Activated CD4-positive, alpha-beta T cell treated with anti-CD3 and anti-CD28 coated beads, Interleukin-2, amount 10 ng/mL, durations not matched to agents 7 days and 5 days (primary cell): ENCODE measurements at places on chromosomes 12 and 14.

DNA sequence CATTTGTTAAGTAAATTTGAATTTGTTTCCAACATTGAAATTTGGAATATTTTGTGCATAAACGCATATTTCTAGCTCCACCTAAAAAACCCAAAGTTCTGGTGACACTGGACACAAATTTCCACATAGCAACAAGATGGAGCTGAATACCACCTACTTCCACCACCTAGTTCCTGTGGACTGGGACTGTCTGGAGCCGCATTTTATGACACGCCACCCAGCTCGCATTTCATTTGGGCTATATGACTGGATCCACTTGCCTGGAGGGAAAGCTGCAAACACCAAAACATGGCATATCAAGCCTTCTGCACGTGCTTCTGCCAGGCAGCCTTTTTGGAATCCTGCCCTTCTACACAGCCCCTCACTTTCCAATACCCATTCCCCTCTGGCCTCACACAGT is 173.4 kb downstream of the KIF21A start:
- no peak for DNase-seq

DNA sequence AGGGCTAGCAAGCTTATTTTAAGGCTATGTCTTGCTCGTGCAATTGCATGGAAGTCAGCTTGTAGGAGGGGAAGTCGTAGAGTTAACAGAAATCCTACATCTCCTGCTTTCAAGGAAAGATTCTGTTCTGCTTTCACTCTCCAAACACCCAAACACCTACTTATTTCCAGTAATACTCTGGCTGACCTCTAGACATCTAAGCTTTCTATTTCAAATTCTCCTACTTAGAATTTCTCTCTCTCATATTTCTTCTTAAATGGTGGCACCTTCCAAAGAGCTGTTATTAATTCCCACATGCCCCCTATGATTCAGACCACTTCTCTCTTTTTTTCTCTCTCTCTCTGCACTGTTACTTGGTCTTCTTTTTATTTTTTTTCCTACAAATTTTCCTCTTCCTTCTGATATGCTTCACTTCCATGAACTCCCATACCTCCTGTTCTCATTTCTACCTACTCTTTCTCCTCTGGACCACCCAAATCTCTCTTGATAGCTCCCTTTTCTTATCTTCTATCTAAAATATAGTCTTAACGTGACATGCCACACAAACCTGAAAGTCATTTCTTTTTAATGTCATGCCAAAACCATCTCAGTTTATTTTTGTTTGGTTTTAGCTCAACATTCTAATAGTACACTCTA is 90.8 kb downstream of the RPS6KA5 start:
- no peak for DNase-seq

GRCh38 chr12:93502802-93503623 is 35.7 kb downstream of the MRPL42 start:
- peak; percentile 77 for DNase-seq

- DNase-seq = peak; percentile 47
Observed at GRCh38 chr12:46470036-46470627, 97.6 kb upstream of the SLC38A2 start.

- DNase-seq = no peak
Observed at GRCh38 chr12:68148261-68148951, 11.1 kb downstream of the IFNG start.

DNA sequence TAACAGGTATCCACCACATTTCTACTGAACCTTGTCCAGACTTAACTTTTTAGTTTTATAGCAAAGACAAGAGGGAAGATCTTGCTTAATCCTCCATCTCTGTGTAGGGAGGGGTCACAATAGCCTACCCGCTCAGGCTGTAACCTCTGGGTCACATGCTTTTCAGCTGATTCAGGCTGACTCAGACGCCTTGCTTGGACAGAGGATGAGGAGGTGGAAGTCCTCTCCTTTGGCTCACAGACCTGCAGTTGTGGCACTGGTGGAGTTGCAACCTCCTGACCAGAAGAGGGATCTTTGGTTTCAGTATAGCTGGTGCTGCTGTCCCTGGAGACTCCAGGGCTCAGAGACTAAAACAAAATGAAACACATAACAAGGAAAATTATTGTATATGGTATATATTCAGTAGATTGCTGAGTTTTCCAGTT is 16.2 kb downstream of the ACIN1 start:
- DNase-seq = no peak

DNA sequence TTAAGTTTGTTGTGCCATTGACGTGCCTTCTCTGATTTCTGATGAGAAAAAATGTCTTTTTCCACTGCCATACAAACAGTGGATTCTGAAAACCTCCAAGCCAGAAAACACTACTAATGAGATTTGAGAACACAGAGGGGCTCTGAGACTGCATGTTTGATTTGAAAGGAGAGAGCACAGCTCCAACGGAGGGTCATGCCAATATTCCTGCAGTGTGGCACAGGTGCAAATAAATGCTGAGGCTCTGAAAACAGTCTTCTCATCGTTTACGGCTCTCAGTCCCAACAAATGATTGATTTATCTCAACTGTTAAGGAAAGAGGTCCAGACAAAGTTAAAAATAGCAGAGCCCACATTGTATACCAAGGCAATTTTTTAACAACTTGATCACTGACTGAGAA is 128.7 kb downstream of the KCNH5 start:
- DNase-seq = no peak

DNA sequence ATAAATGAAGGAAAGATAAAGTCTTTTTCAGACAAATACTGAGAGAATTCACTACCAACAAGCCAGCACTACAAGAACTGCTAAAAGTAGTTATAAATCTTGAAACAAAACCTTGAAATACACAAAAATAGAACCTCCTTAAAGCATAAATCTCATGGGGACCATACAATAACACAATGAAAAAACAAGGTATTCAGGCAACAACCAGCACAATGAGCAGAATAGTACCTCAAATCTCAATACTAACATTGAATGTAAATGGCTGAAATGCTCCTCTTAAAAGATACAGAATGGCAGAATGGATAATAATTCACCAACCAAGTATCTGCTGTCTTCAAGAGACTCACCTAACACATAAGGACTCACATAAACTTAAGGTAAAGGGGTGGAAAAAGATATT is 7.7 kb upstream of the IQSEC3 start:
- DNase-seq = no peak

DNA sequence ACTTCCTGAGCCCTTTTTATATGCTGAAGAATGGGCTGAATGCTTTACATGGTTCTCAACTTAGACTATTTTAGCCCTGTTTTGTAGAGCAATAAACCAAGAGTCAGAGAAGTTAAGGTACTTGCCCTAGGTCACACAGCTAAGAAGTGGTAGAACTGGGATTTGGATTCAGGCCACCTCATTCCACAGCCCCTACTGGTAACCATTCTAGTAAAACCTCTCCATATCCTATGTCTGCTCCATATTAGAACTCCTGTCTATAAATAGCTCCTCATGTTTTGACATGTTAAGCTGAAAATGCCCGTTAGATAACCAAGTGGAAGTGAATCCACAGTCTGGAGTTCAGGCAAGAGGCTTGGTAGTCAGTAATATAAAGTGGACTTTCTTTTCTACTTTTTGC is 111.6 kb downstream of the HECTD4 start:
- DNase-seq = no peak

DNA sequence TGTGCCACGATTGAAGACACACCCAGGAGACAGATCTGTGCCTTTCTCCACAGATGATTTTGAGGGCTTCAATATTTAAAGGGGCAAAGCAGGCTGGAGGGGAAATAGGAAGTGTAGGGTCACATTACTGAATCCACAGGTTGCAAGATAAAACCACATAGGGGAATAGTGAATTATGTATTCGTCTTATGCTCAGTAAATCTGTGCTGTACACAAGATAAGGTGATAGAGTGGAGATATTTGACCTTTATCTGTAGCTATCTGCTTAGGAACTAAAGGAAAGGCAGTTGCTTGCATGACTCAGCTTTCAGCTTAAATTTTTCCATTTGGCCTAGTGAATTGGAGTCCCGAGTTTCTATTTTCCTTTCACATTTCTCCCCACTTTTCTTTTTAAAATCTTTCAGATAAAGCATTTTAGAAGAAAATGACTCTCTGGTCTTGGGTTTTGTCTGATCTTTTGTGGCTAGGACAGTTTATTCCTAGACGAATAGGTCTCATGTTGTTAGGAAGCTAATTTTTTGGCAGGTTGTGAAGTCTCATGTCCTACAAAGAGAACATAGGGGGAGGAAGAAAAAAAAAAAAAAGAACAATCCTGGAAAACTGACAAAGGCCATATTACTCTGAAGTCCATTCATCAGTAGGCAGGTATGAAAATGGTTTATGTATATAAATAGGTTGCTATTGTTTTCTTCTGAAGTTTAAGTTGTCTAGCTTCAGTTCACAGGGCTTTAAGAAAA is 55.4 kb downstream of the FBXO33 start:
- DNase-seq = no peak

- DNase-seq = no peak
Observed at GRCh38 chr14:83425138-83425537, 1891.5 kb upstream of the SEL1L start.

DNA sequence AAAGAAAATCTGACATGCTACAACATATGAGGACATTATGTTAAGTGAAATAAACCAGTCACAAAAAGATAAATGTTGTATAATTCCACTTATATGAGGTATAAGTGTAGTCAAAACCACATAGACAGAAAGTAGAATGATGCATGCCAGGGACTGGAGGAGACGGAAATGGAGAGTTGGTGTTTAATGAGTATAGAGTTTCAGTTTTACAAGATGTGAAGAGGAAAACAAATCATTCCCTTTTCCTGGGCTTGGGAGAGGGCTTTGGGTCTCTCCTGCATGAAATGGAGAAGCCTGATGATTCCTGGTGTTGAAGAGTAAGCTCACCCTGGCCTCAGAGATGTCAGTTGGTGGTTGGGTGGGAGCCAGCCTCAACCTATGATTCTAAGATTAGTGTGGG is 158.4 kb upstream of the PLXNC1 start:
- no peak for DNase-seq

- DNase-seq = peak; percentile 64
Observed at GRCh38 chr14:105857220-105857825, 330.9 kb downstream of the TMEM121 start.

GRCh38 chr12:117508468-117508867 is 147.0 kb upstream of the NOS1 start:
- DNase-seq = no peak

DNA sequence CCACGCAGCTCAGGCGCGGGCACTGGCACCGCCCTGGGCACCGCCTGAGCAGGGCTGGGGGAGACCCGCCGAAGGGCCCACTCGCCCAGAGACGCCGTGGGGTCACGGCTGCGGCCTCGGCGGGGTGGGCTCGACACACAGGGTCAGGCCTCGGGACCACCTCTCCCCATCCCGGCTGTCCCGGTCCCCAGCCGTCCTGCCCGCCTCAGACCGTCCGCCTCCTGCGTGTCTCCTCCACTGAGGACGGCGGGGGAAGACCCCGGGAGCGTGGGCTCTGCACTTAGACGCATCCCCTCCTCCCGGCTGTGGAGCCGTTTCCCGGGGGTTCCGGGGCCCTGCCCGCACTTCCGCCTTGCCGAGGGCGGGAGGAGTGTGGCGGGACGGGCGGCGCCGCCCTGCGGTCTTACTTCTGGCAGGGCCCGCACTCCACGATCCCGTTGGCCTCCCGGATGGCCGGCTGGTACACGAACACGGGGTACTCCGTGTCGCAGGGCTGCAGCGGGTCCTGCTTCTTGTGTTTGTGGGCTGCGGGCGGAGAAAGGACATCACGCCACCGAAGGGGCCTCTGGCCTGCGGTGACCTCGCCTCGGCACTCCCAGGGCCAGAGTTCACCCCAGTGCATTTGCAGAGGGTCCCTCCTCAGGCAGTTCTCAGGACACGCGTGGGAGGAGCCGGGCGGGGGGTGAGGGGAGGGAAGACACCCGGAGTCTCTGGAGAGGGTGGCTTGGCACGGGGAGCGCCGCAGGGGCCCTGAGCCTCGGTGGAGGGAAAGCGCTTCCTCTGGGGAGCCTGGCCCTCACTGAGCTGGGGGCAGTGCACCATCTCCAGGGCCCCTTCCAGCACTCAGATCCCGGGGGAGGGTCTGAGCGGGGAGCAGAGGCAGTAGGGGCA is 23.1 kb upstream of the LRTM2 start:
- DNase-seq = peak; percentile 60

DNA sequence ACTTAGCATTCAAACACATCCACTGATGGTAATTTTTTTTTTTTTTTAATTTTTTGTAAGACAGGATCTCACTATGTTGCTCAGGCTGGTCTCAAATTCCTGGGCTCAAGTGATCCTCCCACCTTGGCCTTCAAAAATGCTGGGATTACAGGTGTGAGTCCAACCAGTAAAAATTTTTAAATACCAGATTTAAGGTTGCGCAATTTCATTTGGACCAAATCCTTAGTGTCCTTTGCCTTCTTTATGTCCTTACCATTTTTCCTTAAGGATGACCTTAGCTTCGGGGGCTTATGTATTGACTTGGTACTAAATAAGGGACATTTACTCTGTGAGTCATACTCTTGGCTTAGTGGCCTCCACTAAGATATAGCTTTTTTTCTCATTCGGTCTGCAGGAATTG is 4.1 kb upstream of the PLBD1 start:
- no peak for DNase-seq

- DNase-seq = peak; percentile 47
Observed at GRCh38 chr14:60327447-60328331, 78.7 kb downstream of the PPM1A start.

DNA sequence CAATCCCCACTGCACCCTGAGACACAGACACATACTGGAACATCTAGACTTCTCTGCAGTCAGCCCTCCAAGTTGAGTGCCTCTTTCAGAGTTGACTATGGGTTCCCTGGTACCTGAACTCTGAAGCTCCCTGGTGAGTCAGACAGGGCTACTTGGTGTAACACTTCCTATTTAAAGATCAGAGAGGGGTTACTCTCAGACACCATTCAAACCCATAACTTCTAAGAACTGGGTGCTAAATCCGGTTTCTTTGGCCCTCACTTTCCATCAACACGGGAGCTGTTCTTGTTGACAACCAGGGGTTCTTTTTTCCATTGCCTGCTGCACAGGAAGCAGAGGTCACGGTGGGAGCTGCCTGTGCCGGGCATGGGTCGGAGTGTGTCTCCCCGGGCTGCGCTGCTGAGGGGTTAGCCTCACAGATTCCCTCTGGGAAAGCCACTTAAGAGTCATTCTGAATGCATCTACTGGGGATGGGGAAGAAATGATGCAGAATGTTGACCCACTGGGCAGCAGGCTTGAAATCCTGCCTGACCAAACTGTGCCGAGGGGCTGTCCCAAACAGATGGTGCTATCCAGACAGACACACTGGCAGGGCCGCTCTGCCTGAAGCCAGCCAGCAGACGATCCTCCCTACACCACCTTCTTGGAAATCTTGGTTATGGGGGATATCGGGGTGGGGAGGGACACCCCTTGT is 74.1 kb downstream of the PITPNM2 start:
- peak; percentile 66 for DNase-seq

DNA sequence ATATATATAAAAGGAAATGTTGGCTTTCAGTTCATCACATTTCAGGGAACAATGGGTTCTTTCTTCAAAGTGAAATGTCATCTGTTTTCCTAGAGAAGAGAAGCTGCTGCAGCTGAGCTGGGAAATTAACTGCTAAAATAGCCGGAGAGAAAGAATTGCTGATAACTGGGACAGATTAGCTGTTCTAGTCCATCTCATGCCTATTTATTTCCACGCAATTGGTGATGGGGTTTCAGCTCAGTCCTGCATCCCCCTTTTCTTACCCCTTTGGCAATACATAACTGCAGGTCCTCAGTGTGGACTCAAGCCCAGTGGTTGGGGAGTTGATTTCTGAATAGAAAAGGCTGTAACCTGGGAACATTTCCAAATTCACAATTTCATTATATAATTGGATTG is 436.9 kb upstream of the TMEM132C start:
- DNase-seq = no peak

- peak; percentile 79 for DNase-seq
Observed at GRCh38 chr12:123106640-123107359, 44.1 kb downstream of the PITPNM2 start.

- DNase-seq = no peak
Observed at GRCh38 chr12:120234643-120235368, 30.7 kb downstream of the PXN start.

GRCh38 chr12:19688532-19688931 is 249.2 kb downstream of the AEBP2 start:
- no peak for DNase-seq
